ENCODE measurements at places on chromosomes 1 and 21.

GRCh38 chr1:64228167-64228957 is 24.9 kb downstream of the UBE2U start:
- no peak for DNase-seq

GRCh38 chr21:36381841-36382589 is 3.2 kb upstream of the CHAF1B start:
- no peak for DNase-seq

DNA sequence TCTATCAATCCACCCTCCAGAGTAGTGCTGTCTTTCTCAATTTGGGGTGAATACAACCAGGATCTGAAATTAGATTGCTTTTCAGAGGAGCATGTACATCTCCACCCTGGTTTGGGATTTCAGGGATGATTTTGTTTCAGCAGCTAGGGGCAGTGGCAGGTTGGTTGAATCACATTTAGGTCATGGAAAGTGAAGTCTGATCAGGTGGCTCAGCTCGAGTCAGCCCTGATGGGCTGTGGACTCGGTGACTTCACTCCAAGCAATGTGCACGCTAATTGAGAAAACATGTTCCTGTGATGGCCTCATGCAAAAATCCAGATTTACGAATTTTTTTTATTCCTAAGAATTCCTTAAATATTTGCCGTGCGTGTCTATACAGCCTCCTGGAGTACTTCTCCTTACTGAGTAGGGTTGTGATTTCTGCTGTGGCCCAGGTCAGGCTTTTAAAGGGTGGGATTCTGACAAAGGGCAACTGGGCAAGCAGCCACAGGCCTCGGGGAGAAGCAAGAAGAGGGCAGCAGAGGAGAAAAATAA is 7.5 kb downstream of the NGF start:
- no peak for DNase-seq

DNA sequence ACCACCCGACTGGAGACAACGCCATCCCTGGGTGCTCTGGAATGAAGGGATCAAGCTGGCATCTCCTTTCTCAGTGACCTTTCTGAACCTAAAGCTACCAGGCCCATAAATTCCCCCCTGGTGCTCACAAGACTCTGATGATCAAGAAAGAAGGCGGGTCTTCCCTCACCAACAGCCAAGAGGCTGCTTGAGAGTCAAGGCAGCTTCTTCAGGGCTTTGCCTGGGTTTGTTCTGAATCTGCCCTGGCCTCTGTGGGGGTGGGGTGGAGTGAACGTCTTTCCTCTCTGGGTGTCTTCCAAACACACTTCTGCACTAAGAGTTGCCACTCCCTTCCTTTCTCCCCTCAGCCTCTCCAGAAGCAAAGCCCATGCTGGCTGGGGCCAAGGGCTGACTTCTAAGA is 36.1 kb downstream of the CD247 start:
- DNase-seq, result no peak

DNA sequence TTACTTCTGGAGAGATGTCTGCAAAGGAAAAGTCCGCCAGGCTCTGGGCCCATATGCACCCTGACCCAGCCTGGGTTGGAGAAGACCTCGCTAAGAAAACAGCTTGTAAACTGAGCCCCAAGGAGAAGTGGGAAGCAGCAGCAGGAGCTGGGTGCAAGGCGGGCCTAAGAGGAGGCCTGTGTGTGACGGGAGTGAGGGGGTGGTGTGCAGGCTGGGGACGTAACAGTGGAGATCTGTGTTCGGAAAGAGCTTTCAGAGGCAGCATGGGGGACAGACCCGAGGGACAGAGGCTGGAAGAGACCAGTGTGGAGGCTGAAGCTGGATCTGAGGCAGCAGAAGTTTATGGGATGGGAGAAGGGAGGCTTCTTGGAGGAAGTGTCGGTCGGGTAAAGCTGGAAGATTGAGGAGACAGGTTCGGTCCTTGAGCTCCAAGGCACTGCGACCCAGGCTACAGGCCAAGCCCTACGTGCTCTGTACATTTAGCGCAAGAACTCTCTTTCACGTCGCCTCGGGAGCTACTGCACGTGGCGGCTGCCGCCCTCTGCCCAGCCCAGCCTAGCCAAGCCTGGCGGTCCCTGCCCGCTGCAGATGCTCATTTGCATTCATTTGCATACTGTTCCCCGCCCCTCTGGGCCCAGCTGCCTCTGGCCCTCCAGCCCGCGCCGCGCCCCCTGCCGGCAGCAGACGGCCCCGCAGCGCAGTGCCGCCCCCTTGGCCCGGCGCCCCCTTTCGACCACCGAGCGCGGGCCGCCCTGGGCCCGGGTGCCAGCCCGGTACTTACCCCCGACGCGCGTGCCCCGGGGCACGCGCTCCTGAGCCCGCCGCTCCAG is 6.3 kb downstream of the HPCA start:
- no peak for DNase-seq

DNA sequence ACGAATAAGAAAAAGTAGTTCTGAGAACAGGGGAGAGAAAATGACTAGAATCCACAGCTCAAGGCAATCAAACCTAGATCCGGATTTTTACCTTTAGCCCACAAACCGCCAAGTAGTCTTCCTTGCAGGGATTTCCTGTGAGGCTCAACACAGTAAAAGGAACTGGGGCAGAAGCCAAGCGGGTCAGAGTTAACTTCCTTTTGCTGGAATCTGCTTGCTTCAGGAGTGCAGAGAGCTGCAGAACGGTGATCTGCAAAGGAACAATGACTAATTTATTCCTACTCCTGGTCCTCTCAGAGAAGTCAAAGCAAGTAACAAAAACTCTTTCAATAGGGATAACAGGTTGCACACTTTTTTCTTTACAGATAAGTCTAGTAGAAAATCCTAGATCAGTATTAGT is 53.4 kb downstream of the UBR4 start:
- DNase-seq, result no peak
